ENCODE measurements at places on chromosomes 12 and 14. TPM values are rescaled to one million over a fixed set of nuclear protein-coding genes. Genes with fewer than 3 reads are reported as not detected.

Gene IFNG-AS1
- total RNA-seq, result not detected

Gene CAPZA3
- total RNA-seq, result not detected

Gene AQP5
- total RNA-seq, result not detected

Gene RNASE3
- not detected for total RNA-seq

Gene C12orf56
- total RNA-seq, result under 0.01 TPM

Gene KRT83
- not detected for total RNA-seq

Gene ZC2HC1C
- total RNA-seq, result 2.0 TPM

Gene RTL1
- not detected for total RNA-seq

Gene KCNH3
- 0.14 TPM for total RNA-seq

Gene RNASE7
- not detected for total RNA-seq

Gene ZNF641
- total RNA-seq, result 6.6 TPM

Gene GPRC5D
- total RNA-seq, result not detected

Gene PLBD2
- 27.4 TPM for total RNA-seq

Gene SLC7A7
- 14.7 TPM for total RNA-seq

Gene SIX6
- total RNA-seq, result not detected

Gene SMIM41
- total RNA-seq, result not detected

Gene C14orf132
- total RNA-seq, result 6.0 TPM

Gene PAH
- not detected for total RNA-seq

Gene STAB2
- total RNA-seq, result not detected

Gene POTEM
- not detected for total RNA-seq

Gene EIF2B2
- 154 TPM for total RNA-seq

Gene CLEC1B
- not detected for total RNA-seq

Gene GZMH
- not detected for total RNA-seq

Gene POLR3B
- 18.4 TPM for total RNA-seq

Gene KIF5A
- under 0.01 TPM for total RNA-seq

Gene CD163
- total RNA-seq, result not detected

Gene RERG
- not detected for total RNA-seq

Gene PLA2G1B
- not detected for total RNA-seq

Data from thoracic aorta endothelial cell (primary cell).